ENCODE measurements at places on chromosomes 13 and 19. TPM values are rescaled to one million over a fixed set of nuclear protein-coding genes. Genes with fewer than 3 reads are reported as not detected.

KLF16 gene
- 0.77 TPM for polyA plus RNA-seq

POU4F1 gene
- polyA plus RNA-seq = not detected

GRCh38 chr13:26747706-26748105 is 12.9 kb downstream of the GPR12 start:
- H3K36me3 ChIP-seq = no peaks in the 10 kb centered on the region
- H3K27ac ChIP-seq = no peak overlapping the region
- H3K4me1 ChIP-seq = no peaks in the 10 kb centered on the region

- peaks cover 64% of the 10 kb centered on the region for H3K4me1 ChIP-seq
- H3K4me3 ChIP-seq = peak overlapping the region; percentile 83
These were observed 13.2 kb downstream of the GADD45B start for GRCh38 chr19:2488942-2489731.

GRCh38 chr13:28991764-28992163 is 171.6 kb downstream of the MTUS2 start:
- H3K36me3 ChIP-seq = peaks cover 9% of the 10 kb centered on the region
- H3K27me3 ChIP-seq = peaks cover 17% of the 10 kb centered on the region
- no peak overlapping the region for H3K4me3 ChIP-seq
- DNase-seq = no peak

DNA sequence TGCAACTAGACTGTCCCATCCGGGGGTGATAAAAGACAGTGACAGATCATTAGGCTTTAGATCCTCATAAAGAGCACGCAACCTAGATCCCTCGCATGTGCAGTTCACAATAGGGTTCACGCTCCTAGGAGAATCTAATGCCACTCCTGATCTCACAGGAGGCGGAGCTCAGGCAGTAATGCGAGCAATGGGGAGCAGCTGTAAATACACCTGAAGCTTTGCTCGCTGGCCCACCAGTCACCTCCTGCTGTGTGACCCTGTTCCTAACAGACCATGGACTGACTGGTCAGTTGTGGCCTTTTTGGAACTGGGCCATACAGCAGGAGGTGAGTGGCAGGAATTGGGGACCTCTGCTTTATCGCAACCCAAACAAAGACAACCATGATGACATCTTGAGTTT is 173.2 kb downstream of the DLEU7 start:
- H3K4me3 ChIP-seq = no peak overlapping the region
- no peak for DNase-seq
- H3K36me3 ChIP-seq = peaks cover 5% of the 10 kb centered on the region
- no peaks in the 10 kb centered on the region for H3K27me3 ChIP-seq
- H3K4me1 ChIP-seq = peaks cover 5% of the 10 kb centered on the region

DNA sequence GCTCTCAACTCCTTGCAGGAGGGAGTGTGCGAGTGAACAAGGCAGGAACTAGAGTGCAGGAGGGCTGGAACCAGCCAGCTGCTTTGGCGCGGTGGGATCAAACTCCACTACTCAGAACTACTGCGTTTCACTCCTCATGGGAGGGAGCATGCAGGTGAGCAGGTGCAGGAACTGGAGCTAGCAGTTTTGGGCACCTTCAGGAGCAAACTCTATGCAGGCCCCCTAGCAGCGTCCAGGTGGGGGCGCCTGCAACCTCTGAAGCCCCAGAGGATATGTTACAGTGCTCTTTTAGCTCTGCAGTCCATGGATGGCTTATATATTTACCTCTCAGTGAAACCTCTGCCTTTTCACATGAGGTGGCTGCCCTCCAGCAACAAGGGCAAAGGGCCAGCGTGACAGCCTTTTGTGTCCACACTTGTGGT is 1303.4 kb downstream of the PCDH9 start:
- no peaks in the 10 kb centered on the region for H3K4me1 ChIP-seq

DNA sequence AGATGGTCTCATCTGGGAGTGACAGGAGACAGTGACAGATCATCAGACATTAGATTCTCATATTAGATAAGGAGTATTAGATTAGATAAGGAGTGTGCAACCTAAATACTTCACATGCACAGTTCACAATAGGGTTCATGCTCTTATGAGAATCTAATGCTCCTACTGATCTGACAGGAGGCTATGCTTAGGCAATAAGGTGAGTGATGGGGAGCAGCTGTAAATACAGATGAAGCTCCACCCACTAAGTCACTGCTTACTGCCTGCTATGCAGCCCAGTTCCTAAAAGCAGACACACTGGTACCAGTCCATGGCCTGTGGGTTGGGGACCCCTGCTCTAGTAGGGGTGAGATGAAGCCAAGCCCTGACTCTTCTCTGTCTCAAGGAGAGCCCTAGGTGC is 10.0 kb upstream of the IGFL3 start:
- peaks cover 64% of the 10 kb centered on the region for H3K27me3 ChIP-seq
- no peak for DNase-seq
- no peaks in the 10 kb centered on the region for H3K4me1 ChIP-seq
- H3K36me3 ChIP-seq = peaks cover 6% of the 10 kb centered on the region
- H3K27ac ChIP-seq = no peak overlapping the region

DNA sequence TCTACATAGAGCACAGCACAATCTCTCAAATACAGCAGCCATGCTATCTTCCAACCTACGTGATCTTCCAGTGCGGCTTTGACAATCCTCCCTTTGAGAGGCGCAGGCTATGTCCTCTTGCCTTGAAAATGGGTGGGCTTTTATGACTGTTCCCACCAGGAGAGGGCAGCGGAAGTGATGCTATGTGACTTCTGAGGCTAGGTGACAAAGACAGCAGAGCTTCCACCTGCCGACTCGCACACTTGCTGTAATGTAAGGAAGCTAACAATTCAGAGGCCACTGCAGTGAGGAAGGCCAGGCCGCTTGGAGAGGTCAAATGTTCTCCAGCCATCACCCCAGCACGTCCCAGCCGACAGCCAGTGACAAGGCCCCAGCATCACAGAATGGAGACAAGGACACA is 65.8 kb downstream of the MRPL57 start:
- no peaks in the 10 kb centered on the region for H3K36me3 ChIP-seq
- no peak for DNase-seq
- H3K4me1 ChIP-seq = no peaks in the 10 kb centered on the region
- no peak overlapping the region for H3K4me3 ChIP-seq
- no peak overlapping the region for H3K27ac ChIP-seq

DNA sequence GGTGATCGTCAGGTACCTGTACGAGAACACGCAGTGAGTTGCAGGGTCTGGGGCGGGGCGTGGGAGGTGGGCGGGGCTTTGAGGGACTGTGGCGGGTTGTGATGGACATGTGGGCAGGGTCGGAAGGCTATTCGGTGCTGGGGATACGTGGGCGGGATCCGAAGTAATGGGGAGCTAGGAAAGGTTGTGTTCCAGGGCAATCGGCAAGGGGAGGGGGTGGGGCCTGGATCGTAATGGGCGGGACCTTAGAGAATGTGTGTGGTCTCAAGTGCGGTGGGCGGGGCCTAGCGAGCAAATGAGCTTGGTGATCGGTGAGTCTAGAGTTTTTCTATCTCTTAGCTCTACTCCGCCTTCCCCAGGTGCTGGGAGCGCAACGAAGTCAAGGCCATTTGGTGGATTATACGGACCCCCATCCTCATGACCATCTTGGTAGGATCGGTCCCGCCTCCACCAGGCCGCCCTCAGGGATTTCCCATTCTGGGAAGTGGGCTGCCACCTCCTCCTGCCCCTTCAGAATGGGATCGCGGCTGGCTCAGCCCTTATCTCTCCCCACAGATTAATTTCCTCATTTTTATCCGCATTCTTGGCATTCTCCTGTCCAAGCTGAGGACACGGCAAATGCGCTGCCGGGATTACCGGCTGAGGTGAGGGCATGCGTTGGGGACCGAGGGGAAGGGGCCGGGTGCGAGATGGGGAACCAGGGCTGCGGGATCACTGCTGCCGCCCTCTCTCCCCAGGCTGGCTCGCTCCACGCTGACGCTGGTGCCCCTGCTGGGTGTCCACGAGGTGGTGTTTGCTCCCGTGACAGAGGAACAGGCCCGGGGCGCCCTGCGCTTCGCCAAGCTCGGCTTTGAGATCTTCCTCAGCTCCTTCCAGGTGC is 9.6 kb downstream of the GIPR start:
- peak overlapping the region; percentile 47 for H3K27ac ChIP-seq
- peaks cover 34% of the 10 kb centered on the region for H3K4me1 ChIP-seq
- peaks cover 42% of the 10 kb centered on the region for H3K27me3 ChIP-seq
- no peaks in the 10 kb centered on the region for H3K36me3 ChIP-seq

DNA sequence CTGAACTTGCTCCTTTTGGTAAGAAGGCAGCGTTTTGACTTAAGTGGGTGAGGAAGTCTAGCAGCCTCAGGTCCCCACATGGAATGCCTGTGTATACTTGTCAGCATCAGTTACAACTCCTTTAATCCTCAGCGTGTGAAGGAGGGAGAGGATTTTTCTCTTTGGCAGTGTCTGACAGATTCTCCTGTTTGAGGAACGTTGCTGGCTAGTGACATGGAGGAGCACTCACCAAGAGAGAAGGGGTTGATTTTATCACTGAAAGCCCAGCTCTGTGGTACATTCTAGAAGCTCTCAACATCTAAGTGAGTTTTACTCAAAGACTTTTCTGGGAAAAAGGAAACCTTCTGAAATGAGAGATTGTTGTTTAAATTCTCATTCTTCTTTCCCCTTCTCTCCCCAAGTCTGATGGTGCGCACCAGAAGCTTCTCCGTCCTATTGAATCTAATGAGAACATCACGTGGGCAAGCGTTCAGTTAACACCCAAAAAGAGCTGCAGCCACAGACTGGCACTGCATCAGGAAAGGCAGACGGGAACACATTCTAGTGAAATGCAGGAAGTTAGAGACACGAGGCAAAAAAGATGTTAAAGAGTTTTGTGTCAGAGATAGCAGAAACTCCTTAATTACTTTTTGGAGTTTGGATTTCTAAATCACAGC is 58.2 kb downstream of the GJA3 start:
- H3K36me3 ChIP-seq = no peaks in the 10 kb centered on the region
- H3K4me3 ChIP-seq = no peak overlapping the region
- H3K27ac ChIP-seq = no peak overlapping the region
- peaks cover 65% of the 10 kb centered on the region for H3K27me3 ChIP-seq
- no peak for DNase-seq

DNA sequence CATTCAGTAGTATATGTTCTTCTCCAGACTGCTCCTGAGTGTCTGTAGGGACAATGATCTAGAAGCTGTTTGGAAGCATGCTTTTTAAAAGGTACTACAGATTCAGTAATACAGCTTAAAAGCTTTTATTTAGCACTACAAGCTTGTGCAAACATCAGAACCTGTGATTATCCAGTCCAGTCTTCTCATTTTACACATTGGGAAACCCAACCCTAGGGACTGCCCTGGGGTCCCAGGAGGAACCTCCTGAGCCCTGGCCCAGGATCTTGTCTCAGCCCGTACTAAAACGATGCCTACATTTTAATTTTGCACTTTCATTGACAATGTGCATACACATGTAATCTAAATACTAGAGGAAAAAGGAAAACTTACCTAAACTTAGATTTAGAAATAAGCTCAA is 12.5 kb downstream of the DOCK9 start:
- H3K36me3 ChIP-seq = peaks cover 10% of the 10 kb centered on the region
- DNase-seq = no peak
- H3K27me3 ChIP-seq = no peaks in the 10 kb centered on the region
- H3K27ac ChIP-seq = no peak overlapping the region
- H3K4me1 ChIP-seq = peaks cover 13% of the 10 kb centered on the region

Measured in naive B cell (primary cell).